SK-N-SH treated with all-trans-retinoic acid at 6 μM for 48 hours (cell line): ENCODE measurements at places on chromosomes 4 and X.

DNA sequence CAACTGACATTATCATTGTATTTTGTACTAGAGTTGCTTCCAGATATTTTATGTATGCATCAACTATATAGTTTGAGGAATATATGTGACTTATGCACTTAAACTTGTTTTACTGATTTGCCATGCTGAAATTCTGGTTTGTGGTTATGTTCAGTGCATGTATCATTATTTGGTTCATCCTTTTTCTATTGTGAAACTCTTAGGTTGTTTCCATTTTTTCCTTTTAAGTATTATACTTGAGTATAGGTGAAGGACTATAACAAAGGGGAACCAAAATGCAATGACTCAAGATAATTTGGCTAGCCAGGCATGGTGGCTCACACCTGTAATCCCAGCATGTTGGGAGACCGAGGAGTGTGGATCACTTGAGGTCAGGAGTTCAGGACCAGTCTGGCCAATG, 21.1 kb upstream of the EPGN start:
- ATAC-seq, result no peak

- ATAC-seq, result no peak
Observed at GRCh38 chr4:88779431-88779830, 81.8 kb upstream of the NAP1L5 start.

DNA sequence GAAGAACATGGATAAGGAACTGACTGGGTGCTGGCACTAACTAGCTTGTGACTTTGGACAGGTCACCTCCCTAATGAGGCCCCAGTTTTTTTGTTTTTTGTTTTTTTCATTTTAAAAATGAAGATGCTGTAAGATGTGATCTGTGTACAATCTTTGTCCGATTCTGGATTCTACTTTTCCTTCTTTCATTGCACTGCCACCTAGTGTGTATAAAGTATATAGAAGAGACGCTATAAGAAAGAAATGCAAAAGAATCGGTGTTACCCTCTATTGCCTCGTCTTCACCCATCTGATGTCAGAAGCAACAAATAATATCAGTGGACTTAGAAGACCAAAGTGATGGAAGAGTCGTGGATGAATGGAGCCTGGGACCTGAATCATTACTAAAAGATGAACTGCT, 58.6 kb upstream of the P2RY10 start:
- ATAC-seq, result peak; percentile 55; the same call in 1 of the 3 replicates

- ATAC-seq, result no peak
Observed at GRCh38 chr4:45370408-45370807, 644.1 kb upstream of the GNPDA2 start.

DNA sequence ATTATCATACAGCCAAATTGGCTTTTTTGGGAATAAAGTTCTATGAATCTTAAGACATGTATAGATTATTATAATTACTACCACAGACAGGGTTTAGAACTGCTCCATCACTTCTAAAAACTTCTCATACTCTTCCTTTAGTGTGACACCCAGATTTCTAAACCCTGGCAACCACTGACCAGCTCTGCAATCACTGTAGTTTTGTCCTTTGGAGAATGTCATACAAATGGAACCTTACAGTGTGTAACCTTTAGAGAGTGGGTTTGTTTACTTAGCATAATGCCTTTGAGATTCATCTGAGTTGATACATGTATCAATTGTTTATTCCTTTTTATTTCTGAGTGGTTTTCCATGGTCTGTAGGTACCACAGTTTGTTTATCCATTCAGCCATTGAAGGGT, 95.0 kb downstream of the TMEM164 start:
- no peak for ATAC-seq

GRCh38 chr4:34139346-34139745, 2105.0 kb downstream of the ARAP2 start:
- ATAC-seq, result no peak

DNA sequence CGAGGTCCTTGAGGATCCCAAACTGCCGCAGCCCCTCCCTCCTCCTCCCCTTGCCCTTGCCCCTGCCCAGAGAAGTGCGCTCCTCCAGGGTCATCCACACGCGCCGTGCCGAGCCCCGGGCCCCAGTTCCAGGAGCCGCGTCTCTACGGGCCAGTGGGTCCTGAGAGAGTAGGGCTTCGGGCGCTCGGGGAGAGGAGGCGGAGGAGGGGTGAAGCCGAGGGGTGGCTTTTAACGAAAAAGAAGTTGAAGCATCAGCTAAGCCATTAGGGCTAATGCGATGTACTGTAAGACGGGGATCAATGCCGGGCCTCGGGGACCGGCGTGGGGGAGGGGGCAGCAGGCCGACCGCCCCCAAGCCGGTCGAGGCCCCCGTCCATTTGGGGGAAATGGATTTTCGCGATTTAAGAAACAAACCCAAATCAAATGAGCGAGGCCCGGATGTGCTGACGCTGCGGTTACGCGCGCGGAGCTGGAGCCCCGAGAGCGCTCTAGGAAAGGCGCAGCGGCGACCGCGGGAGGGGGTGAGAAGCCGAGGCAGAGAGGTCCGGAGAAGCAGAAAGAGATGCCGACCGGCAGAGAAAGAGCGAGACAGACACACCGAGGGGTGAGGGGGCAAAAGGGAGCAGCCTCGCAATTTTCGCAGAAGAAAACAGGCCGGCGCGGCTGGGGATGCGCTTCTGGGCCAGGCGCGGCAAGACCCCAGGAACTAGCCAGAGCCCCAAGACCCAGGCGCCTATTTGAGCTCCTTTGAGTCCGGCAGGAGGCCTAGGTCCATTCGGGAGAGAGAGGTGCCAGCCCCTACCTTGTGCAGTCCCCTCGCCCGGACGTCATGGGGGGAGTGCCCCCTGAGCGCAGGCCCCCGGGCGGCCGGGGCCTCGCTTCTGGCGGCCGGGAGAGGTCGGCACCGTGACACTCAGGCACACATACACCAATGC, 13.6 kb downstream of the HMX1 start:
- ATAC-seq, result no peak

DNA sequence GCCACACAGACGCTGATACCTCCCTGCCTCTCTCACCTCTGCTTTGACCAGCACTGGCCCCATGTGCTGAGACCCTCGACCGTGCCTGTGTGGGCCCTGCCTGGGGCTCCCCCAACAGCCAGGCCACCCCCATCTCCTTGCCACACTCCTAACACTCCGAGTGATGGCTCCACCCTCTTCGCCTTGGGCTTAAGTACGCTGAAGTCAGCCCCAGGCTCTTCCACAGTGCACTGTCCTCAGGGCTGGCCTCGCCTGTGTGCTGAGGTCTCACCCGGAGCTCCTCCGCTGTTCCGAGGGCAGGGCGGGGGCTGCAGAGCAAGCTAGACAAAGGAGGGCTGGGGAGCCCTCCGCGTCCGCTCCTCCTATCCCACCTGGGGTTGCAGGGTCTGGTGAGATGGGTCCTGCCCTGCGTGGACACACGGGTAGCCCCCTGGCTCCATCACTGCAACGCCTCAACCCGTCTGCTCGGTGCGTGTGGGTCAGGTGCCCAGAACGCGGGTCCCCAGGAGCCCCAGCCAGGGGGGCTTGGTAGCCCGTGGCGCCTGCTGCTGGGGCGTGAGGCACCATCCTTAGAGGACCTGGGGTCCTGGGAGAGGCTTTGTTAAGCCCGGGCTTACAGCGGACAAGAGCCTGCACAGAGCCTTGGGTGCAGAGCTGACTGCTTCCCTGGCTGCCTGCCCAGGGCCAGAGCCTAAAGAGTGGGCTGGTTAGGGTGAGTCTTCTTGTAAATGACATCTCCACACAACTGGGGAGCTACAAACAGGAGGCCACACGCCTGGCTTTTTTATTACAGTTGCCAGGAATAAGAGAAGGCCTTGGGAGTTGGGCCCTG, 42.6 kb upstream of the NKX1-1 start:
- no peak for ATAC-seq

DNA sequence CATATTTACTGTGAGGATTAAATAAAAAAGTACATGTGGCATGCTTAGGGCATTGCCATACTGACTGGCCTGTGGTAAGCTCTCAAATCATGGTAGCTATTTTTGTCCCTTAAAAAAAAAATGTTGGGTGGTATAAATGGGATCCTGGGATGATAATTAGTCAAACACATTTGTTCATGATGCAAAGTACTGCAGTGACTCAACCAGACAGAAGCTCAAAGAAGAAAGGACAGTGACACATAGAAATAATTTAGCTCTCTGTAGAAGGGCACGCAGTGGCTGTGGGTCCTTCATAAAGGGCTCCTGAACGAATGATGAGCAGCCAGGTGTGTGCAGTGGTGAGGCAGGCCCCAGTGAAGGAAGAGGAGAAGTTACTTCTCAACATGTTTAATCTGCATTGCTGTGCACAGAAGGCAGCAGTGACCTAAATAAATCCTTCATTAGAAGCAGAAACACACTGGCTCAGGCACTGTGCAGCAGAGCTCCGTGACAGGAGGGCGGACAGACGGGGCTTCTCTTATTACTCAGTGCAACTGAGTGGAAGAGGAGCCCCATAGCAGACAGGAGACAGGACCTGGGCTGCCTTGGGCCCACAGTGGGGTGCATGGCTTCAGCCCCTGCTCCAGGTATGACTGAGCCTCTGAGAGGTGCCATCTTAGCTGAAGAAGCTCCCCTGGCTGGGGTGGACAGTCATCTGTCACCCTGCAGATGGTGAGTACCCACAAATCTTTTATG, 20.3 kb downstream of the HS3ST1 start:
- no peak for ATAC-seq

GRCh38 chr4:137768881-137769280, 236.6 kb upstream of the PCDH18 start:
- ATAC-seq, result no peak

DNA sequence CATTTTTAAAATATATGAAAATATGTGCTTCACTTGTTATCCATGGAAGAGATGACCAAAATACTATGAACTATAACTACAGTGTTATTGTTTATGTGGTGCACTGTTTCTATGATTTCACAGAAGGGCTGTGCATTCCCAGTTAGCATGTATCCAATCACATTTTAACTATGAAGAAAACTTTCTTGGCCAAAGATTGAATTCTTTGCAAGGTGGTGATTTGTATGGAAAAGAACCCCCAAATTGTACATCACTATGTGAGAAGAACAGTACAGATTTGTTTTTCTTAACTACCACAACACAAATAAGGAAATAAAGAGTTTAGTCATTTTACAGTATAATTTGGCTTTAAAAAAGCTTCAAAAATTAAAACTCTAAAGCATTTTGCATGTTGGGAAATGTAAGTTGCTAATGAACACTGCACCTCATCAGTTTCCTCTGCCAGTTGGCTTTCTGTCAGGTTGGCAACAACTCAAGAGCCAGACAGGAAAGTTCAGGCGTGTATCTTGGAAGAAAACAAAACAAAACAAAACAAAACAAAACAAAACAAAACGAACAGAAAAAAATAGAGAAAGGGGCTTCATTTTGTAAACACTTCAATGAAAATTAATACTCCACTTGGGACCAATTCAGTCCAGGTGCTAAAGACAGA, 237.0 kb downstream of the SCFD2 start:
- no peak for ATAC-seq

- ATAC-seq, result peak; percentile 3; the same call in 1 of the 3 replicates
Observed at GRCh38 chr4:118759481-118759880, 74.3 kb downstream of the METTL14 start.

DNA sequence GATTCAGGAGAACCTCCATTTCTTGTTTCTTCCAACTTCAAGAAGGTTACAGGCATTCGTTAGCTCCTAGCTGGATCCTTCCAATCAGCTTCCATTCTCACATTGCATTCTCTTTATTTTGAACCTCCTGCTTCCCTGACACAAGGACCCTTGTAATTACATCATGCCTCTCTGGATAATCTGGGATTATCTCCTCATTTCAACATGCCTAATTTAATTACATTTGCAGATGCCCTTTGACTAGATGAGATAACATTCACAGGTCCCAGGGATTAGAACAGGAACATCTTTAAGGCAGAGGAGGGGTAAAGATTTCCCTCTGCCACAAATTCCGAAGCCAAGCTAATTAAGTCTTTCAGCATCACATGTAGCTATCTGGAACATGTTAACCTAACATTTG, 753.8 kb upstream of the PCDH7 start:
- no peak for ATAC-seq

DNA sequence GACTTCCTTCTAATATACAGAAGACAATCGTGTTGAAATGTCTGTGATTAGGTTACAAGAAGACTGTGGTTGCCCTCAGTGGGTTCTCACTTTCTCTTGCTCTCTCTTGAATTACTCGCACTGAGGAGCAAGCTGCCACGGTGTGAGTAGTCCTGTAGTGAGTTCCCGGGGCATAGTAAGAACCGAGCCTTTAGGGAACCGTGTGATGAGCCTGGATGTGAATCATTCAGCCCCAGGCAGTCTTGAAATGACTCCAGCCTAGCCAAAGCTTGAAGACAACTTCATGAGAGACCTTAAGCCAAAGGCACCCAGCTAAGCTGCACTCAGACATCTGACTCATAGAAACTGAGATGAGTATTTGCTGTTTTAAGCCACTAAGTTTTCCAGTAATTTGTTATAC, 292.7 kb downstream of the SPOCK3 start:
- no peak for ATAC-seq

DNA sequence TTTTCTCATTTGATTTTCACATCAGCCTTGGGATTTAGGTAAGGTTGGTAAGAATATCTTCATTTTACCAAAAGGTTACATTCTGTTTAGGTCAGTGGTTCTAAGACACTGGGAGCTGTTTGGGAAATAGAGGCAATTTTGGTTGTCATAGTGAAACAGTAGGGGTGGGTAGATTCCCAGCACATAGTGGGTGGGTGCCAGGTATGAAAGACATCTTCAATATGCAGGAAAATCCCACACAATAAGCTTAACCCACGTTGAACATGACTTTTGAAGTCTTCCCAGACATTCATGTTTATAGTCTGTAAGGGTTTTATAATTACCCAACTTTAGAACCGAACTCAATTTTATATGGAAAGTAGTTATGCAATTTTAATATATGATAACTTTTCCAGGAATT, 249.6 kb downstream of the SNCA start:
- no peak for ATAC-seq

DNA sequence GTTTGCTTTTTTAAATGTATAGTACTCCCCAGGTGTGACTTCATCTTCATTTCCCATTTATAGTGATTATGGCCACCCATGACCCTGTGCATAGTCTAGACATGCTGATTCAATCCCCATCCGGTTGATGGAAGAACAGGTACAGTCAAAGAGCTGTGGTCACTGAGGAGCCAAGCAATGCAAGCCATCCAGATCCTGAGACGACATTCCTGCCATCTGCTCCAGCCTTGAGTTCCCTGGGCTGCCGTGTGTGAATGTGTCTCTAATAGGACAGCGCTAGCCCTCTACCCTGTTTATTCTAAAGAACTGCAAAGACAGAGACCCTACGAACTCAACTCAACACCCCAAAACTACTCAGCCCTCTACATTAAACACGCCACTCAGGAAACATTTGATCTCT, 1.7 kb downstream of the KCNIP4 start:
- ATAC-seq, result no peak
